Erythroblast (primary cell): ENCODE measurements at places on chromosomes 7 and 10.

- DNase-seq = peak; percentile 7
Measured at GRCh38 chr7:17355050-17355449, 56.6 kb downstream of the AHR start.

DNA sequence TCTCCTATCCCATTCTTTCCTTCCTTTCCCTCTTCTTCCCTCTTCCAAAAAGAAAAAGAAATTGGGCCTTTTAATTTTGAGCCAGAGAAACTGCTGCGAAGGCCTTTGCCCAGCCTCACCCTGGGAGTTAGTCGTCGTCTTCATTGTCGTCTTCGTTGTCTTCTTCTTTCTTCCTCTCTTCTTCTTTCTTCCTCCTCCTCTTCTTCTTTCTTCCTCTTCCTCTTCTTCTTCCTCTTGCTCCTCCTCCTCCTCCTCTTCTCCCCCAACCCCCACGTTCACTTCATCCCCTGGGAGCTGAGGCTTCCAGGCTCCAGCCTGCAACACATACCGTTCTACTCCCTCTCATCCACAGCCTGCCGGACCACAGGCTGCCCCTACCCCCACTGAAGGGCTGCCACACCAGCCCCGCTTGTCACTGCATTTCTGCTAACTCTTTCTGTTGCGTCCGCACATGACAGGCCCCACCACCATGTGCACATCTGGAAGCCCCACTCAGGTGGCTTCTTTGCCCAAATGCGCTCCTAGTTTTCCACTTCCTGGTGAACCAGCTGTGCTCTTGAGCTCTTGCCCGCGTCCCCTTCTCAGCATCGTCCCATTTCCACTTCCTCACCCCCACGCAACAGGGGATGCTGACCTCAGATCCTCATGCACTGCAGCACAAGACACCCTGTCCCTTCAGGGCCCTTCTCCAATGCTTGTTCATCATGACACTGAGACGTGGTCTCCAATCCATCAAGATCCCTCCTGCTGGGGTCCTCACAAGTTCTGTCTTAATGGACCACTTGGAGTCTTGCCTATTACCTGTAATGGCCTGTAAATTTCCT, 94.9 kb upstream of the SH2B2 start:
- DNase-seq = no peak

DNA sequence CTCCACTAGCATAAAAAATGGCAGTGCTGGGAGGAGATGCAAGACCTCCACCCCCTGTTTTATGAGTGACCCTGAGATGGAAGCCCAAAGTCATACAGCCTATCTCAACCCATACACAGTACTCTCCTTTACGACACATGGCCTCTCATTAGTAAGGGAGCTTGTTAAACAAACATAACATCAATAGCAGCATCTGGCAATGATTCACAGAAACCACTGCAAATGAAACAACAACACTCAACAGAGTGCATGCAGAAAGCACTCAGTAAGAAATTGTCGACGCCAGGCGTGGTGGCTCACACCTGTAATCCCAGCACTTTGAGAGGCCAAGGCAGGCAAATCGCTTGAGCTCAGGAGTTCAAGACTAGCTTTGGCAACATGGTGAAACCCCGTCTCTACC, 27.5 kb upstream of the FIGNL1 start:
- DNase-seq = no peak

GRCh38 chr10:72001033-72001395, 36.8 kb downstream of the CHST3 start:
- DNase-seq = no peak

DNA sequence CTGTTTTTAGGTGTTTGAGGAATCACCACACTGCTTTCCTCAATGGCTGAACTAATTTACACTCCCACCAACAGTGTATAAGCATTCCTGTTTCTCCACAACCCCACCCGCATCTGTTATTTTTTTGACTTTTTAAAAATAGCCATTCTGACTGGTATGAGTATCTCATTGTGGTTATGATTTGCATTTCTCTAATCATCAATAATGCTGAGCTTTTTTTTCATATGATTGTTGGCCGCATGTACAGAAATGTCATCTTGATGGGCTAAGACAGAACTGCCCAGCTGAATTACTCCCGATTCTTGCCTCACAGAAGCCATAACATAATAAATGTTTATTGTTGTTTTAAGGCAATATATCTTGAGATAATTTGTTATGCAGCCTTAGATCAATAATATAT, 93.1 kb upstream of the DKK1 start:
- DNase-seq = no peak

DNA sequence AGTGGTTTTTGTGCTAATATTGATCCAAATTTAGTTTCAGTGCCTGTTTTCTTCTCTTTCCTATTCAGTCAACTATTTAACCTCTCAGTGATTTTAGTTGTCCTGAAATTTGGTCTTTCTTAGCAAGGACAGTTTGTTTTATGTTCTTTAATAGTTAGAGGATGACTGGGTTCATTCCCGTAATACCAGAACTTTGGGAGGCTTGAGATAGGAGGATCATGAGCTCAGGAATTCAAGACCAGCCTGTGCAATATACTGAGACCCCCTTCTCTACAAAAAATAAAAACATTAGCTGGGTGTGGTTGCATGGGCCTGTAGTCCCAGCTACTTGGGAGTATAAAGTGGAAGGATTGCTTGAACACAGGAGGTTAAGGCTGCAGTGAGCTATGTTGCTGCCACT, 148.3 kb downstream of the EXOC4 start:
- no peak for DNase-seq

DNA sequence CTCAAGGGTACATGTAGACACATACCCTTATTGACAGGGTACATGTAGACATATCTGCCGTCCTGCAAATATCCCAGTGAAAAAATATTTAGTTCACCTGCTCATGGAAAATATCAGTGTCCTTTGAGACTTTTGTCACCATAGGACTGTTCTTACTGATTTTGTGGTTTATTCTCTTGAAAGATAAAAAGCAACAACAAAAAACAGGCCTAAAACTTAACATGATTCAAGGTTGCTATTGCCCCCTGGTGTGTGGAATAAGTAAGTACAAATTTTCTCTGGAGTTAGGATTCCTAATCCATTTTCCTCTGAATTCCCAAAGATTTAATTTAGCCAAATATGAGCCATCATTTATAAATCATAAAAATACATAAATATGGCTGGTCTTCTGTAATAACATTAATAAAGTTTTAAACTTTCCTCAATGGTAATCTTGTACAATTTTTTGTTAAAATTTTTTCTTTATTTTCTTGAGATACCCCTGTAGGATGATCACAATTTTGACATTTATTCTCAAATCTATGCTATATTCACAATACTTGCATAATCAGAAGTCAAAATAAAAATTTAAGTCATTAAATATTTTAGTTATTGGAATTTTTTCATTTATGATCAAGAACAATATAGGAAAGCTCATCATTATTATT, 741.4 kb upstream of the POT1 start:
- peak; percentile 47 for DNase-seq

DNA sequence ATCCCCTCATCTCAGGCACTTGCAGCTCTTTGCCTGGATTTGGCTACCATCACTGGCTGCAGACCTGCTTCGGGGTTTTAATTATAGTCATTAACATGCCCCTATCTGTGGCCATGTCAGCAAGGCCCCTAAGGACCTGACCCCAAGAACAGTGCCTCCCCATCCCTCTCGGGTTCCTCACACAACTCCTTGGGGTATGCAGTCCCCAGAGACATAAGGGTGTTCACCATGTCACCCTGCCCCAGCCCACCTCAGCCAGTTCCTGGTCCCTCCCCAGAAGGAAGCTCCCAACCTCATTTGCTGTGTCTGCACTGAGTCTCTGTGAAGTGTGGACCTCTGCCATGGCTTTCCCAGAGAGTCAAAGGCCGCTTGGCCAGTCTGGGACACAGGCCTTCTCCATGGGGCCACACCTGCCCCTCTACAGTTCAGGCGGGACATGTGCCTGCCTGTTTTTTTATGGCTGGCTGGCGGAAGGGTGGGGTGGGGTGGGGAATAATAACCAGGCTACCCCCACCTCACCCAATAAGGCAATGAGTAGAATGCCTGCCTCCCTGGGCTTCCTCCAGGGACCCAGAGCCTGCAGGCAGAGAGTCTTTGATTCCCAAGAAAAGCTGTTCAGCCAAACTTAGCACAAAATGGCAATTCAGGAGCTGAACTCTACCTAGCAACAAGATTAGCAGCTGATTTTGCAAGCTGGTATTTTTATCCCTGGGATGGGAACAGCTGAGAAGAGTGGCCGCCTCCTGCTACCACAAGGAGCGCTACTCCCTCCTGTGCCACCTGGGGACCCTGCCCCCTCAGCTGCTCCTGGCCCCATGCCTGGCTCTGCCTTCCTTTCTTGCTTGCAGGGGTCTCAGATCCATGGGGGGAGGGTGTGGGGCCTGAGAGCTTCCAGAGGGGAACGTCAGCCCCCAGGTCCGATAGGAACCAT, 23.7 kb upstream of the CAMK2B start:
- no peak for DNase-seq

DNA sequence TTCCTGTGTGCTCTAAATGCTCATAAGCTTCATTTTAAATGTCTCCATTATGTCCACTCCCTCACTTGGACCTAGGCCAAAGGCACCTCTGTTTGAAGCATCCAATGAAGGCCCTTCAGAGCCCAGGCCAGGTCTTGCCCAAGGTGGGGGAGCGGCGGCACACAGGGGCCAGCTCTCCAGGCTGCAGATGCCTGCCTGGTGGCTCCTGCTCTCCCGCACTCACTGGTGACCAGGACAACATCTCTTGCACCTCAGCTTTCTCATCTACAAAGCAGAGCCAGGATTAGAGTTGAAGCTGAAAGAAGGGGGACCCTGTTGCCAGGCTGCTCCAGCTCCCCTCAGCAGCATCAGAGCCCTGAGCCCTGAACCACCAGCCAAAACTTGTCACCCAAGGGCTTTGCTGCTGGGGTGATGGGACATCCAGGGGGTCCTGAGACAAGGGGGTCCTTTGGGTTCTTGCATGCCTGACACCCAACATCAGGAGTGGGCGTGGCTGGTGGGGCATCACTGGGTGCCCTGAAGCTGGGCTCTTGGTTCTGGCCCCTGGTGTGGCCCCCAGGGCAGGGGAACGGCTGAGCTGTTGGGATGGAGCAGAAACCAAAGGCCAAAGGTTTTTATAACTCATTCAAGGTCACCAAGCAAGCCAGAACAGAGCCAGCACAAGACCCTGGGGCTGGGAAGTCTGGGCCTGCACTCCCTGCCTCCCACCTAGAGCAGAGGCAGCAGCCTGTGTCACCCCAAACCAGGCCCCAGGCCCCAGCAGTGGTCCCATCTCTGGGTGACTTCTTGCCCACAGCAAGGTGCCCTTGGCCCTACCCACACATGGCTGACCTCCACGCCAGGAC, 1.2 kb downstream of the NACAD start:
- no peak for DNase-seq

DNA sequence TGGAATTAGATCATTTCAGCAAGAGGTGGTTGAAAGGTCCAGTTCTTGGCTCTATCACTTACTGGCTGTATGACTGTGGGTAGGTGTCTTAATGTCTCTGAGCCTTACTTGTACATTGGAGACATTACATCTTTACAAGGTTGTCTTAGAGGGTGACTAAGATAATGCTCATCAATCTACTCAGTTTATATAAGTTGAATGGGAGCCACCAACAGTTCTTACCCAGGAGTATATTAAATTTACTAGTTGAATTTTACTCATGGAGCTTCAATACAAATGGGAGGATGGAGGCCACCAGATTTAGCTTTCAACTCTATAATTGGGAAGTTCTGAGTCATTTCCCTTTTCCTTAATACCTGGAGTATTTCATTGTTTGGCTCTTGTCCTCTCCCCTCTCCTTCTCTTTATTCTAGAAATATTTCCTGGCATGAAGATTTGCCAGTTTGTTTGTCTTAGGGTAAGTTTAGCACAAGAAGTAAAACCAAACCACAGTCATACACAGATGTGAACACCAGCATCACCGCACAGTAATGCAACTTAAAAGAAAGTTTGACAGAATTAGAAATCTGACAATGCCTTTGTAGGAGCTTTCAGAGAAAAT, 222.8 kb downstream of the LRMDA start:
- DNase-seq = no peak

- no peak for DNase-seq
Measured at GRCh38 chr10:104416-104815, 30.8 kb upstream of the ZMYND11 start.

- no peak for DNase-seq
Measured at GRCh38 chr7:2619116-2619515, 12.7 kb upstream of the TTYH3 start.

- no peak for DNase-seq
Measured at GRCh38 chr7:151229249-151229648, 2.2 kb upstream of the ABCF2 start.

DNA sequence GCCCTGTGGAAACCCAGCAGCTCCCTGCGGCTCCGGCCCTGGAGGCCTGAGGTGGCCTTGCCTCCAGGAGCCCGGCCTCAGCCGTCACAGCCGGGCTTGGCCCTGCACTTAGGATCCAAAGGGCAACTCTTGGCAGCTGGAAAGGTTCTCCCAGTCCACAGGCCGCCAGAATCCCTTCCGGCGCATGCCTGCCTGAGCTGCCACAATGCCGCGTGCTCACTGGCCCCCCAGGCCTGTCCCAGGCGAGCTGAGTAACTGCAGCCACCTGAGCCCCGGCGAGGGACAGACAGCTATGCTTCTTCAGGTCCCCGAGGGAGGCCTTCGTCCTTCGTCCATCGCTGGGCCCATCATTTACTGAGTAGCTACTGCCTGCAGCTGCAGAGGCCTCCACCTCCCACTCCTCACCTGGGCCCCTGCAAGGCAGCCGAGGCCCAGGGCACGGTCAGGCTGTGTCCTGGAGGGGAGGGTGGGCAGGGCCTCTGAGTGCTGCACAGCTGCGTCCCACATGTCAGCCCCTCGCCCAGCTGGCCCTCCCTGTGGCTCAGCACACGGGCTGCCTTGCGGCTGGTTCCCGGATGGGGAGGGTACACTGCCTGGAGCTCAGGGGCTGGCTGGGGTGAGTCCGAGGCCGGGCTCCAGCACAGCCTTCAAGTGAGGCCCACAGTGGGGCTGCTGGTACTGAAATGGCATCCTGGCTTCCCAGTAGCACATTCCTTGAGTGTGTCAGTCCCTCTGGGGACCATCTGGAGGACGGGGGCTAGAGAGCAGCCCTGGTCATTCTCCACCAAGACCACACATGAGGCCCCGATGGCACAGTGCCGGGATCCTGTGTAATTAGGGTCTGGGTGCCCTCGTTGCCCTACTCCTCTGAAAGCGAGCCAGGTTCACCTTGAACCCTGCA, 172.5 kb downstream of the ELFN1 start:
- DNase-seq = no peak

- no peak for DNase-seq
Measured at GRCh38 chr7:55477781-55478374, 94.4 kb downstream of the VOPP1 start.

DNA sequence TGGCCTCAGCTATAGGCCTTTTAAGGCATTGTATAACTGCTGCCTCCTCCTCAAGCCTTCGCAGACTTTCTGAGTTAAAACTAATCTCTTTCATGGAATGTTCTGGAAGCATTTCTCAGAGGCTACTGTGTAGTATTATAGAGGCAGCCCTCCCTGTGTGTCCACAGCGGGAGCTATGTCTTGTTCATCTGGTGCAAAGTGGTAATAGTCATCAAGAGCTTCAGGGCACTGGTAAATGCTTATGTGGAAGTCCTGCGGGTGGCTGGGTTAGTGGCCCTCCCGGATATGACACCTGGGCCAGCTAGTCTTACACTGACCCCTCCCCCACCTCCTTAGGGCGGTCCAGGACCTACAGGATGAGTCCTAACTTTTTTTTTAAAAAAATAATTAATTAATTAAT, 2.2 kb upstream of the ABHD11 start:
- DNase-seq = no peak
